ENCODE measurements at places on chromosomes 12 and 14.

DNA sequence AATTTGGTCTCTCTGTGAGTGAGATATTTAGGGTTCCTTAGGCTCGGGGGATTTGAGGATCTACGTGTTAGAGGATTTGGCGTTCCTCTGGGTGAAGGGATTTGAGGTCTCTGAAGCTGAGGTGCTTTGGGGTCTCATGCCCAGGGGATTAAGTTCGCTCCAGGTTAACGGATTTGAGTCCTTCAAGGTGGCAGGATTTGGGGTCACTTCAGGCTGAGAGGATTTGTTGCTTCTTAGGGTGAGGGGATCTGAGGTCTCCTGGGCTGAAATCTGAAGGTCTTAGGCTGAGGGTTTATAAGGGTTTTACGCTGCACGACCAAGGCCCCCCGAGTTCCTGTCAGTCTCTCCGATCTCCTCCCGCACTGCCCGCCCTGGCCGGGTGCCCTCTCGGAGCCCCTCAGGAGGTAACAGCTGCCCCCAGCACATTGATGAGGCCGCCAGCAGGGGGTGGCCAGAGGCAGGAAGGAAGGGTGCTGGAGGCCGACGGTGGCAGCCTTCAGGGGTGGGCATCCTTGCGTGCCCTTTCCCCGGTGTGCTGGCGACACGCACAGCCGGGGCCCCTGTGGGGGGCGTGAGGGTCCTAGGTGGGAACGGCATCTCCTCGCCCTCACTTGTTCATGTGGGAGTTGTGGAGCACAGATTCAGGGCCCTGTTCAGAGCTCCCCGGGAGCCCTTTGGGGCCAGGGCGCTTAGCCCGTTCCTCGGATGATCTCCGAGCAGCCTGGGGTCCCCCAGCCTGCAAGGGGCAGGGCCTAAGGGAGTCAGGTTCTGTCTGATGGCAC is 14.3 kb downstream of the CEP170B start:
- no peak for DNase-seq

GRCh38 chr14:69615121-69615495 is 3.7 kb downstream of the SUSD6 start:
- DNase-seq: no peak

GRCh38 chr12:2541631-2542204 is 253.1 kb upstream of the FKBP4 start:
- DNase-seq: no peak

- no peak for DNase-seq
These were observed 56.5 kb downstream of the HCAR2 start for GRCh38 chr12:122646517-122647217.

GRCh38 chr12:124242529-124243065 is 52.3 kb upstream of the RFLNA start:
- no peak for DNase-seq

- DNase-seq: no peak
These were observed 62.6 kb downstream of the TSPAN9 start for GRCh38 chr12:3139760-3140159.

DNA sequence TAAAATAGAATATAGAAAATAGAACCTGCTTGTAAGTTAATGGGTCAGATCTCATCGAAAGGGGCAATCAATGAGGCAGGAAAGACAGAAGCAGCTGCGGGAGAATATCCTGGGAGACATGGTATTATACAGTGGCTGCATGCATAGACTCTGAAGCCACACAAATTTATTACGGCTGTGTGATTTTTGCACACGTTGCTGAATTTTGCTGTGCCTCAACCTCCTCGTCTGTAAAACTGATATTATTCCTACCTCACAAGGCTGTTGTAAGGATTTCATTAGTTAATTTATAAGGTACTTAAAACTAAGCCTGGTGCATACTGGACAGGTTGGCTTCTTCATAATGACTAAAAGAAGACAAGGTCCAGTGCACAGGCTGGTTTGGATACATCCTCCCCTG is 52.3 kb downstream of the ARMH4 start:
- no peak for DNase-seq

GRCh38 chr12:68821357-68822188 is 13.6 kb downstream of the MDM2 start:
- no peak for DNase-seq

DNA sequence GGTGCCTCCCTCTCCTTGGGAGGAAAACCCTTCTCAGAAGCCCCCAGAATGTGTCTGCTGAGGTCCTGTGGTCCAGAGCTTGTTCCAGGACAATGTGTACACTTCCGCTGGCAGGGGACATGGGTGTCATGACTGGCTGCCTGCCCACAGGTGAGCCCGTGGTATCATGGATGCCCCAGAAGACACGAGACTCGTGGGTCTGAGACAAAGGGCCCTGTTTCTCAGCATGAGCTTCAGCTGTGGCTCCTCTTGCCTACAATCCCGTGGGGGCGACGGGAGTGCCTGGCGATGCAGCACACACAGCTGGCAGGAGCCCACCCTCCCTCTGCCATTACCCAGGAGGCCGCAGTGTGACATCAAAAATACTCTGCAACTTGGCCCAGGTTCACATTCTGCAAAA is 7.0 kb downstream of the TMEM121 start:
- DNase-seq: no peak

GRCh38 chr12:11756022-11756421 is 106.5 kb downstream of the ETV6 start:
- no peak for DNase-seq

GRCh38 chr14:101916816-101917412 is 47.5 kb upstream of the DYNC1H1 start:
- no peak for DNase-seq

- DNase-seq: no peak
These were observed 58.0 kb upstream of the CCDC175 start for GRCh38 chr14:59634617-59635016.

DNA sequence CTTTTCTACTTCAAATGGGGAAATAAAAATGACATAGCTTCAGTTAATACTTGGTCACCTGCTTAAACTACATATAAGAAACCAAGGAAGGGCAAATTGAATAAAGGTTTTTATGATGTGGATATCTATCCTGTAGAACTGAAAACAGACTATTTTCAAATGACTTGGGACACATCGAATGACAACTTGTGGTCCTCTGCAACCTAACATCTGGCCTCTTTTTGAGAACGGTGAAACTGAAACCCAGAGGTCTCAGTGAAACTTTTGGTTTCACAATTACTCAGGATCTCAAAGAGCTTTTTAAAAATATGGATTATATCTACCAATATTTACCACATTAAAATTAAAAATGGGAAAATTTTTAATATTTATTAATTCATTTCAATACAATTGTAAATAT is 65.2 kb downstream of the PPP2R5E start:
- DNase-seq: no peak

GRCh38 chr14:64614805-64615391 is 65.1 kb downstream of the PPP1R36 start:
- DNase-seq: no peak

GRCh38 chr12:91732086-91732485 is 413.6 kb downstream of the BTG1 start:
- DNase-seq: no peak

DNA sequence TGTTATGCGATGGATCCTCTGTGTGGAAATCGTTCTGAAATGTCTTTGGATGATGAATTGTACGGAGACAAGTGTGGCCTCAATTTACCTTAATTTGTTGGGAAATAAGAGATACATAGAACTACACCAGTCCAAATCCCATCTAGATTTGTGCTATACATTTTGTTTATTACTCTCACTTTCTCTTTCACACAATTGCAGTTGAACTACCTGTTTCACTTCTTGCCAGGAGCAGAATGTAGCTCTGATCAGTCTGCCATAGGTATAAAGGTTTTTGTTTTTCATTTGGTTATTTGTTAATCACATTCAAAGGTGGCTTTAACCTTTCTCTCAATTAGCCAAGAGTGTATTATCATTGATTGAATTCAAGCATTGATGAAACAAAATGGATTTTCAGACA is 268.2 kb downstream of the SNAPC1 start:
- DNase-seq: no peak

- DNase-seq: no peak
These were observed 237.3 kb upstream of the DAAM1 start for GRCh38 chr14:58951143-58951542.

DNA sequence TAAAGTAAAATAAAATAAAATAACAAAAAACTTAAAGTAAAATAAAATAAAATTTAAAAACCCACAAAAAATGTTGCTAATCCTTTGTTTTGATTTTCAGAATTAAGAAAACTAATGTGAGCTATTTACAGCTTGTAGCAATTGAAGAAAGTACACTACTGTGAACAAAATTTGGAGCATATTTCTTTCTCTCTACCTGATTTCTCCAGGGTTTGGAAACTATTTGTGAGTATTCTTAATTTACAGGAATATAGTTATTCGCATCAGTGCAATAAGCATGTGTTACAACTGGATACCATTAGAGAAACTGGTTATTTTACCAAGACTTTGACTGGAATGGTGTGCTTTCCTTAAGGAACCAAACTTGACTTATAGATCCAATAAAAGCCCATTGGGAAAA is 86.1 kb upstream of the CNOT2 start:
- DNase-seq: no peak

GRCh38 chr12:112172556-112173324 is 47.4 kb downstream of the TRAFD1 start:
- no peak for DNase-seq

GRCh38 chr12:130919086-130919485 is 34.6 kb upstream of the ADGRD1 start:
- DNase-seq: no peak

GRCh38 chr12:109640961-109641360 is 67.4 kb downstream of the MVK start:
- no peak for DNase-seq

- DNase-seq: no peak
These were observed 1.9 kb upstream of the KCNK10 start for GRCh38 chr14:88324930-88325329.

GRCh38 chr12:116448165-116448739 is 110.9 kb upstream of the MAP1LC3B2 start:
- no peak for DNase-seq

DNA sequence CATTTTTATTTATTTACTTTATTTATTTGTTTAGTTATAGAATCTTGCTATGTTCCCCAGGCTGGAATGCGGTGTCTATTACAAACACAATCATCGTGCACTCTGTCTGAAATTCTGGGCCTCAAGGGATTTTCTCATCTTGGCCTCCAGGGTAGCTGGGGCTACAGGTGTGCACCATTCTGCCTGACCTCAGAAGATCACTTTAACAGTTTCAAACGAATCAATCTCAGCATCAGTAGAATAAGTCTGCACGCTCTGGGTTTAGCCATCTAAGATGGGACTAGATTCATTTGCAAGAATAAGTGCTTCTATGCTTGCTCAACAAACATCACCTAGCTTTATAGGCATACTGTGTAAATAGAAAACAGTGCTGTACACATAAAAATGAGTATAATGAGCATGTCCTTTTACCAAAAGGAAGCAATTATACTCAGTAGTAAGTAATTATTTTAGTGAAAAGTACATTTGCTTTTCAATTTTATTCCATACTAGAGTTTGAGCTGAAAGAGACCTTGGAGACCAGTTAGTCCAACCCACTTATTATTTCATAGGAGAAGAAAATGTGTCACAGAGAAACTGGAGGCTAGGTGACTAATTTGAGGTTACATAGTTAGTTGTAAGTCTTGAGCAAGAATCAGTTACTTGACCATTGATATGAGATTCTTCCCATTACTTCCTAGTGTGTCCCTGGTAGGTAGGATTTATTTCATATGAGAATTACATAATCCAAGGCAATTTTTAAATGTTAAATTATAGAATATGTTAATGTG is 456.5 kb upstream of the LMO3 start:
- DNase-seq: no peak

DNA sequence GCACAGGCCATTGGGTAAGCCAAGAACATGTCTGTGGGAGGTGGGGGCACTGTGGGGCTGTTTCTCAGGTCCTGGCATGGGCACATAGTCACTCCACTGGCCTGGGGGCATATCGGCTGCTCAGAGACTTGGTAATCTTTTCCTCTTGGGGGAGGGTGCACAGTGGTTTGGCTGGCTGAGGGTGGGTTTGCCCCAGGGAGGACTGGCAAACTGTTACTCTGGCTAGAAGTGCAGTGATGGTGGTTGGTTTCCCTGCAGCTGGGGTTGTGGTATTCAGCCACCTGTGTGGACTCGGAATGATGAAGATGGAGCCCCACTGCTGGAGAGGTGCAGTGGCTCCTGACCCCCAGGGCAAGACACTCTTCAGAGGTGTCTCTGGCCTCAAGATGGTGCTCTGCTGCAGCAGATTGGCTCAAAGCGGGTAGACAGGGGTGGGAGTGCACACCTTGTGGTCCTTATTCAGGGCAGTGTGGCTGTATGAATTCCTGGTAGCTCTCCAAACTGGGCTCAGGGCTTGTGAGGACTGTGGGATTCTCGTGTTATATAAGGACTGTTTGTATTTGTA is 74.1 kb upstream of the DDHD1 start:
- DNase-seq: no peak

DNA sequence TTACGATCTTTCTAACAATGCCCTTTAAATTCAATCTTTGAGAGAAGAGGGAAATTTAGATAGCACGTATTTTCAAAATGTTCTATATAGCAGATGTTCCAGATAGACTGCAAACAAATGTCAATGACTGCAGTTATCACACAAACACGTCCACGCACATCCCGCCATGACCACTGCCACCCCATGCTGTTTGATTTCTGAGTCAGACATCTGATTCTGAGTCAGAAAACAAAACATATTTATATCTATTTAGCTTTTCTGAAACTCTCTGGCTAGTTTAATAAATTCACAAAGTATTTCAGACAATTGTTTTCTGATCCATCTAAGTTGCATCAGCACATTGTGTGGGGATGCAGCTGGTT is 105.9 kb upstream of the BCAT1 start:
- no peak for DNase-seq

GRCh38 chr12:1890810-1891209 is 27.6 kb downstream of the CACNA2D4 start:
- DNase-seq: no peak
